Stimulated activated naive CD8-positive, alpha-beta T cell treated with anti-CD3 and anti-CD28 coated beads, Interleukin-15, Interleukin-2, amounts not matched to agents 100 U/mL and 50 U/mL, for 24 hours (primary cell): ENCODE measurements at places on chromosomes 3 and 15.

DNA sequence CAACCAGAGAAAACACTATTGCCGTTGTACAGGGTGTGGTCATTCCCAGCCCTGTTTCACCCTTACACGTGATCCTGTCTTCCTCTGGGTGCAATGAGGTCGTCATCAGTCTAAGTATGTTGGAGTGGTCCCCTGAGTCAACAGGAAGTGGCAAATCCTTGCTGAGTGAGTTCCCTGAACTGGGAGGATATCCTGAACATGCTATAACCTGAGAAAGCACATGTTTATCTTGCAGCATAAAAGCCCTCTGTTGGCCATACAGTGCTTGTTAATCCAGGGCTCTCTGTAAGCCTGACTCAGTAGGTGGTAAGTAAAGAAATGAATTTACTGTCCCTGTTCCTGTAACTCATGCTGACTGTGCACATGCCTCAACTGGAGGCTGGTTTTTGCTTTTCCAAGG is 477.8 kb upstream of the RGMA start:
- no peak for DNase-seq

- DNase-seq: no peak
Measured at GRCh38 chr3:161449785-161450184, 46.8 kb upstream of the OTOL1 start.

- DNase-seq: no peak
Measured at GRCh38 chr3:54121414-54122323, 683 bp upstream of the CACNA2D3 start.

GRCh38 chr3:139670196-139670595 is 7.6 kb downstream of the NMNAT3 start:
- DNase-seq: no peak

DNA sequence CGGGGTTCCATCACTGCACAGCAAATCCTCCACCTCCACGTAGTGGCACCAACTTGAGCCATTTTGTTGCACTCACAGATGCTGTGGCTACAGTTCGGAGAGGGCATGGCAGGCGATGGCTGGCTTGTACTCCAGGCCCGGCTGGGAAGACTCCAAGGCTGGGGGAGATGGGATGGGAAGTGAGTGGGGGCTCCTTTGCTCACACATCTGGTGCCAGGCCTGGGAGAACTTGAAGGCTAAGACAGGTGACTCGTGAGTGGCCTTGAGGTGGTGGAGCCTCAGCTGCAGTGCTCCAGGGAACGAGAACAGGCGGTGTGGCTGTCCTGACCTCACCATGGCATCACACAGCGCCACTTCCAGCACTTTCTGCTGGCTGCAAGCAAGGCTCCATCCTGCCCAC is 87.9 kb downstream of the PLXNA1 start:
- no peak for DNase-seq
